Activated CD8-positive, alpha-beta memory T cell treated with anti-CD3 and anti-CD28 coated beads, Interleukin-2, amount 10 ng/mL, durations not matched to agents 7 days and 5 days (primary cell): ENCODE measurements at places on chromosomes 13 and 19. TPM values are rescaled to one million over a fixed set of nuclear protein-coding genes. Genes with fewer than 3 reads are reported as not detected.
A peak's percentile ranks its signal among the peaks of the same experiment; 100 is the strongest.

CNFN gene
- not detected for total RNA-seq

FOSB gene
- 98.6 TPM for total RNA-seq

TUBA3C gene
- not detected for total RNA-seq

PSG4 gene
- not detected for total RNA-seq

KLK12 gene
- not detected for total RNA-seq

GRCh38 chr13:93535251-93535650, 308.6 kb downstream of the GPC6 start:
- no peak overlapping the region for H3K27ac ChIP-seq
- H3K4me1 ChIP-seq, result no peaks in the 10 kb centered on the region
- H3K4me3 ChIP-seq, result no peak overlapping the region
- H3K27me3 ChIP-seq, result no peaks in the 10 kb centered on the region

GRCh38 chr13:75308222-75308621, 173.7 kb downstream of the TBC1D4 start:
- no peak overlapping the region for H3K4me3 ChIP-seq
- no peaks in the 10 kb centered on the region for H3K27me3 ChIP-seq
- peaks cover 13% of the 10 kb centered on the region for H3K4me1 ChIP-seq
- no peak overlapping the region for H3K27ac ChIP-seq
- DNase-seq, result no peak
- H3K36me3 ChIP-seq, result peaks cover 38% of the 10 kb centered on the region

DNA sequence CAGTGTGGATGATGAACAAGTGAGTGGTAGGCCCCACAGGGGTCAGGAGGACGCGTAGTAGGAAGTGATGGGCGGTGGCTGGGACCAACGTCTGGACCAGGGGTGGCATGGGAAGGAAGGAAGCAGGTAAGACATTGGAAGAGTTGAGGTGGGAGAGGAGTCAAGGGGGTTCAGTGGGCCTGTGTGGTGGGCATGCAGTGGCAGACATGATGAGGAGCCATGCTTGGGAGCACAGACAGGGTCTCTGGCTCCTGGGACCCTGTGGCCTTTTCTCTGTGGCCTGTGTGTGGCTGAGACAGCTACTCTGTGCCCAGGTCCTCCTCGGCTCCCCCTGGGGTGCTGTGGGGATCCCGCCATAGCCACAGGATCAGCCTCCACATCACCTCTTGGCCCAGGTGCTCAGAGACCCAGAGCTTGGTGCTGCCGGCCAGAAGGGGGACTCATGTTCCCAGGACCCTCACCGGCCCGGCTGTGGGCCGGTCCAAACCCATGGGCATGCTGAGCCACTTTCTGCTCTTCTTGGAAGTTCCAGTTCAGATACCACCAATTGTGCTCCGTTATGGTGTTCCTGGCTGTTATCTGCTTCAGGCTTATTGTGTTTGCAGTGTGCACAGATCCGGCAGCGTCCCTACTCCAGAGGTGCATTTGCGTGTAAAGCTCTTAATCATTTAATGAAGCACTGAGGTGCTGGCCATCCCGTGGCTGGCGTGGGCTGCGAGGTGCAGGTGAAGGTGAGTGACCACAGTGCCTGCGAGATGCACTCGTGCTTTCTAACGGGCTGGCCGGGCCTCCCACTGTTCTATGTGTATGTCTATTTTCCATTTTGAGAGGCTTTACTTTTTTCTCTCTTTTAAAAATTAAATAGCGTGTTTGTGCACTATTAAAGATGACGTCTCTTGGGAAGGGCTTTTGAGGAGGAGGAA, 147.9 kb downstream of the TEX29 start:
- H3K36me3 ChIP-seq, result no peaks in the 10 kb centered on the region
- no peaks in the 10 kb centered on the region for H3K4me1 ChIP-seq
- H3K27ac ChIP-seq, result no peak overlapping the region
- H3K4me3 ChIP-seq, result no peak overlapping the region
- peaks cover 13% of the 10 kb centered on the region for H3K27me3 ChIP-seq

- H3K4me3 ChIP-seq, result no peak overlapping the region
- H3K27ac ChIP-seq, result no peak overlapping the region
- H3K27me3 ChIP-seq, result no peaks in the 10 kb centered on the region
- peaks cover 20% of the 10 kb centered on the region for H3K4me1 ChIP-seq
- H3K36me3 ChIP-seq, result peaks cover 37% of the 10 kb centered on the region
- no peak for DNase-seq
These were observed 55.6 kb downstream of the DOCK9 start for GRCh38 chr13:98922306-98922705.

DNA sequence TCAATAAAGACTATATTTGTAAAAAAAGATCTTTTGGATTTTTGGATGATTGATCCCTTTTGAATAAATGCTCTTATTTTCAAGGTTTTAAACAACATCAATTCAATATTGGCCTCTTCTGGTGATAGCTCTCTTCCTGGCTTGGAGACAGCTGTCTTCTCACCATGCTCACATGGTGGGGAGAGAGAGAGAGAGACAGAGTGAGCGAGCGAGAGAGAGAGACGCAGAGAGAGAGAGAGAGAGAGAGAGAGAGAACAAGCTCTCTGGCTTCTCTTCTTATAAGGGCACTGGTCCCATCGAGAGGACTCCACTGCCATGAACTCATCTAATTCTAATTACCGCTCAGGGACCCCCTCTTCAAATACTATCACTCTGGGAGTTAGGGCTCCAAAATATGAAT, 32.1 kb upstream of the FARP1 start:
- H3K27me3 ChIP-seq, result no peaks in the 10 kb centered on the region
- DNase-seq, result no peak
- H3K27ac ChIP-seq, result no peak overlapping the region
- H3K4me1 ChIP-seq, result no peaks in the 10 kb centered on the region
- no peaks in the 10 kb centered on the region for H3K36me3 ChIP-seq

- H3K4me1 ChIP-seq, result peaks cover 6% of the 10 kb centered on the region
- H3K4me3 ChIP-seq, result no peak overlapping the region
- H3K27ac ChIP-seq, result no peak overlapping the region
- peaks cover under 1% of the 10 kb centered on the region for H3K36me3 ChIP-seq
- H3K27me3 ChIP-seq, result no peaks in the 10 kb centered on the region
These were observed 1.4 kb downstream of the PLA2G4C start for GRCh38 chr19:48108997-48109782.

DNA sequence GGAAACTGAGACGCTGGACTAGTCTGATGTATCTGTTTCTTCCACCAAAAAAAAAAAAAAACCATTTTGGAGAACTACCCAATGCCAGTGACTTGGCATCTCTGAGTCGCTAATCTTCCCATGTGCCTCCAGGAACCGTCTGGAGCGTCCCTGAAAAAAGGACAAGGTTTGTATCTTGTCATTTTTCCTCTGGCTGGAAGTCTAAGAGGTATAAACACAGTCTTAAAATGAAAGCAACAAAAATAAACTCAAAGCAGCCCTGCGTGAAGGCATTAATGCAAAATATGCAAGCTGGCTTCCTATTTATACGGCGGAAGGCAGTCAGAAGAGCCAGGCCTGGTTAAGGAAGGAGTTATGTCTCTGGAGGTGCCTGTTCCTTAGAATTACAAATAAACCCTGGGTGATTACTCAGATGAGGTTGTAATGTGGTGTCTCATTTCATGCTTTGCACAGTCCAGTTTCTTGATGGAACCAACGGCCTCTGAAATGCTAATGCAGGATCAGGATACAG, 20.3 kb downstream of the ACTN4 start:
- H3K27me3 ChIP-seq, result no peaks in the 10 kb centered on the region
- peak overlapping the region; percentile 31 for H3K27ac ChIP-seq
- H3K4me3 ChIP-seq, result no peak overlapping the region
- H3K36me3 ChIP-seq, result peaks cover 25% of the 10 kb centered on the region

GRCh38 chr13:68047889-68048288, 817.8 kb upstream of the PCDH9 start:
- H3K27me3 ChIP-seq, result no peaks in the 10 kb centered on the region
- H3K4me3 ChIP-seq, result no peak overlapping the region
- no peaks in the 10 kb centered on the region for H3K4me1 ChIP-seq
- DNase-seq, result no peak

DNA sequence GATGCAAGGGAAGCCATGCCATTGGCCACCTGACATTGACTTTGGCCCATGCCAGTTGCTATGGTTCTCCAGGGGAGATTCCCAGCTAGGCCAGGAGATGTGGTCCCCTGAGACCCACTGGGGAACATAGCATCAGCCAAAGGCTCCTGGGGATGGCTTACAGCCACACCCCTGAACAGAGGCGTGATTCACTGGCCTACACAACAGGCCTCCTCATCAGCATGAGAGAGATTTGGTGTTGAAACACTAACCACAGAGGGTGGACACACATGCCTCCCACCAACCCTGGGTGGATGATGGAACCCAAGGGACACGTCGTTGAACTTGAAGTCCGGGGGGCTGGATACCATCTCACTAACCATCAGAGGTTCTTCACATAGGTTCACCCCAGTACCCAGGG, 14.4 kb downstream of the IQCN start:
- H3K4me1 ChIP-seq, result no peaks in the 10 kb centered on the region
- no peak overlapping the region for H3K27ac ChIP-seq
- DNase-seq, result no peak
- H3K4me3 ChIP-seq, result no peak overlapping the region
- H3K27me3 ChIP-seq, result peaks cover 3% of the 10 kb centered on the region
